ENCODE measurements at places on chromosomes 5 and 9. TPM values are rescaled to one million over a fixed set of nuclear protein-coding genes. Genes with fewer than 3 reads are reported as not detected.

JAKMIP2 gene
- total RNA-seq = 1.9 TPM

SLC34A3 gene
- total RNA-seq = not detected

FREM1 gene
- not detected for total RNA-seq

BARHL1 gene
- not detected for total RNA-seq

NSG2 gene
- not detected for total RNA-seq

SLC2A8 gene
- 7.7 TPM for total RNA-seq

POLE3 gene
- total RNA-seq = 52.5 TPM

Data from activated CD4-positive, alpha-beta memory T cell treated with anti-CD3 and anti-CD28 coated beads, Interleukin-2, amount 10 ng/mL, durations not matched to agents 7 days and 5 days (primary cell).